ENCODE measurements at places on chromosomes 11 and 22. TPM values are rescaled to one million over a fixed set of nuclear protein-coding genes. Genes with fewer than 3 reads are reported as not detected.

- DNase-seq, result no peak
Measured at GRCh38 chr22:46794491-46794890, 32.0 kb downstream of the TBC1D22A start.

GRCh38 chr11:104661471-104661870 is 236.8 kb downstream of the CASP12 start:
- DNase-seq, result no peak

- DNase-seq, result no peak
Measured at GRCh38 chr11:123194337-123195187, 486 bp downstream of the CLMP start.

DNA sequence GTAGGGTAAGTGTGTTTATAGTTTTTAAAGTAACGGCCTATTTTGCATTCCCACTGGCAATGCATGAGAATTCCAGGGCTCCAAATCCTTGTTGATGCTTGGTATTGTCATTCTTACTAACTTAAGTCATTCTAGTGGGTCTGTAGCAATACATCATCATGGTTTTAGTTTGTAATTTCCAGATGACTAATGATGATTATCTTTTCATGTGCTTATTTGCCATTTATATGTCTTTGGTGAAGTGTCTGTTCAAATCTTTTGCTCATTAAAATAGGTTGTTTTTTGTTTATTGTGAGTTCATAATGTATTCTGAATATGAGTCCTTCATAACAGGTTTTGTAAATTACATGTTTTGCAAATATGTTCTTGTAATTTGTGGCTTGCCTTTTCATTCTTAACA is 31.2 kb downstream of the MTMR3 start:
- DNase-seq, result no peak

- peak; percentile 68 for DNase-seq
Measured at GRCh38 chr11:12088047-12088481, 22.3 kb upstream of the MICAL2 start.

DNA sequence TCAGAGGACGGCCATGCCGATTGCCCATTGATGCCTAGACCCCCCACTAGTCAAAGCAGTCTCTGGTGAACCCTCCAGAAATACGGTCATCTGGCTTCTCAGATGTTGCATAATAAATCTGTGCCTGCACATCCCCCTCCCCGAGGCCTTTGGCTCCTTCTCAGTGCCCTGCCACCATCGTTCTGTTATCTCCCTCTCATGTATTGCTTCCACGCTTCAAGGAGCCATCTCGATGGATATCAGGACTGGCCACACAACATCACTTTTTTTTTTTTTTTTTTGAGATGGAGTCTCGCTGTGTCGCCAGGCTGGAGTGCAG is 1.6 kb upstream of the RRP7A start:
- no peak for DNase-seq

- DNase-seq, result no peak
Measured at GRCh38 chr11:46917762-46918082, 628 bp downstream of the LRP4 start.

DNA sequence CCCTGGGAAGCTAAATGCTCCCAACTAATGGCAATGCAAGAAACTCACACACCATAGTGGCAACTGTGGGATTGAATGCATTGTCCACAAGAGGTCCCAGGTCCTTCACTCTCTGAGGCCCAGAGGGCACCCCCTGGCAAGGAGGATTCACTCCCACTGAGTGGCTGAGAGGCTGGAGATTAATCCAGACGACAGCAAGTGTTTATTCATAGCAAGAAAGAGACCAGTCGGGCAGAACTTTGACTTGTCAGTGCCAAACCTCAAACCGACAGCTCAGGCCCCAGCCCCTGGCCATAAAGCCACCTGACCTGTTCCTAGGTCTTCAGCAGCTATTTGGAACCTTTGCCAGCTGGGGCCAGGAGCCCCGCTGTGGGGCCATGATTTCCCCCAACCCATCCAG is 54.5 kb upstream of the MPEG1 start:
- no peak for DNase-seq

DNA sequence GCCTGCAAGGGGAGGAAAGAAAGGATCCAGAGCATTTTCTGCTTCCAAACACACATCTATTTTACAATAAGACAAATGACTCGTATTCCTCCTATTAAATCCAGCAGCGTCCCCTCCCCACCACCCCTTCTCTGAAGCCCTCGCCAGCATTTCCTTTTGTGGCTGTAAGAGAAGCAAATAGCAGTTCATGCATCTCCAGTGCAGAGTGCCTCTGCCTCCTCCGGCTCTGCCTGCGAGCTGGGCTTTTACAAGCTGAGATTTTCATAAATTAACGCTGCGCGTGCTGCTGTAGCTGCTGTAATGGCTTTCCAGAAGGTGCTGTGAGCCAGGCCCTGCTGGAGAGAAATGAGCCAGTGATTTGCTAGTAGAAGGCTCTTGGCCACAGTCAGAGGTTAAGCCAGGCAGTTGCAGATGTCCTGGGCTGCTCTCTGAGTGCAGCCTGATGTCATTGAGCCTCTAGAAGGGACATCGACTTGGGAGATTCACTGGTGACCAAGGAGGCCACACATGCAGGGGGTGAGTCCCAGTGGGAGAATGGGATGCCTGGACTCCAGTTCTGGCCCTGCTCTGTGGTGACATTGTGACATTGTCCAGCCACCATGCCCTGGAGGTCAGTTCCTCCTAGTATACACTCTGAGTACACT is 134.5 kb upstream of the NAV2 start:
- no peak for DNase-seq

DNA sequence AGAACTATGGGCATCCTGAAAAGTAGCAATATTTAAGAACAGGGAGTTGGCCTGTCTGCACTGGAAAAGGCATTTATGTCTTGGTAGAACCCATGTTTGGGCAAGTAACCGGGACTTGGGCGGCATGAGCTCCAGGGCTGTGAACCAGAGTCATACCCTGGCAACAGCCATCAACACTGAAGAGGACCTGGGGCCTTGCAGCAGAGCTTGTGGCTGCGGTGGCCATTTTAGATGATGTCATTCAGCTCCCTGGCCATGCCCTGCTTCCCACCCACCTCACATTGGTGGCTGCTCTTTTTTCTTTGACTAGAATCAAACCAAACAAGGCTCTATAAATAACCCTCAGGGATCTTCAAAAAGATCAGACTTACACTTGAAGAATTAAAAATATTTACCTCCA is 26.6 kb downstream of the EHF start:
- DNase-seq, result no peak

DNA sequence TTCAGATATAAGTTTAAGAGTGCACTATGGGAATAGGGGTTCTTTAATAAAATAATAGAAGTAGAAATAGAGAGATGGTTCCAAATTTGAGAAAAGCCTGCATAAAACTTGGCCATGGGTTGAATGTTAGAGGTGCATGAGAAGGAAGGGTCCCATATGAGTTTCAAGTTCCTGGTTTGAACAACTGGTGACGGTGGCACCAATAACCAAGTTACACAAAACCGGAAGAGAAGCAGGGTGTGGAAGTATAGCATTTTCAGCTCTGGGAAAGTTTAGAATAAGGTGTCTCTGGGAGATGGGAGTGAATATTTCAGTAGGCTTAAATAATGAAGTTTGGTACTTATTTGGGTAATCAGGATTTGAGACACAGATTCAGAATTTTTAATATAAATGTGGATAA is 2.4 kb downstream of the CASP1 start:
- no peak for DNase-seq

GRCh38 chr11:118924591-118925585 is 838 bp downstream of the BCL9L start:
- DNase-seq, result peak; percentile 69

The MAML2 gene
- 9.3 TPM for total RNA-seq

The PAX6 gene
- not detected for total RNA-seq

The TPBGL gene
- 0.42 TPM for total RNA-seq

The NPAS4 gene
- 0.68 TPM for total RNA-seq

All from left cardiac atrium (tissue), 4 donors.